ENCODE measurements at places on chromosomes 5 and 9. TPM values are rescaled to one million over a fixed set of nuclear protein-coding genes. Genes with fewer than 3 reads are reported as not detected.

Gene PCDHB15
- total RNA-seq: 0.06 TPM

Gene SELENOP
- 1.1 TPM for total RNA-seq

Gene SVEP1
- total RNA-seq: not detected

Gene CAMK4
- total RNA-seq: 154 TPM

Gene TMEM252
- not detected for total RNA-seq

Gene MYMK
- not detected for total RNA-seq

Gene TRAF1
- 97.1 TPM for total RNA-seq

Gene C9orf43
- 0.54 TPM for total RNA-seq

GRCh38 chr9:89435071-89435823 lies 62.7 kb downstream of the SEMA4D start:
- no peak for DNase-seq

- no peak for DNase-seq
Measured at GRCh38 chr5:143543358-143544255, 140.1 kb upstream of the NR3C1 start.

GRCh38 chr5:93585041-93585766 lies 2.2 kb downstream of the NR2F1 start:
- DNase-seq: no peak

DNA sequence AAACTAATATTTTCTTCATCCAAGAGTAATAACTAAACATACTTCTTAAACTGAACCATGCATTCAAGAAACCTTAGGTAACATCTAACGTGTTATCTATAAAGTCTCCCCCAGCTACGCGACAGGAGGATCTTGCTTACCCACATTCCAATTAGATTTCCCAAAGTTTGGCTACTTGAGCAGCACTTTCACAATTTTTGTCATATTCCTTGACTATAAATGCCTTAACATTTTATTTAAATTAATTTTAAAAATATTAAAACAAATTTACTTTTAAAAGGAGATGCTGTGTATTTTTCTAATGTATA lies 25.3 kb upstream of the IFNE start:
- DNase-seq: no peak

DNA sequence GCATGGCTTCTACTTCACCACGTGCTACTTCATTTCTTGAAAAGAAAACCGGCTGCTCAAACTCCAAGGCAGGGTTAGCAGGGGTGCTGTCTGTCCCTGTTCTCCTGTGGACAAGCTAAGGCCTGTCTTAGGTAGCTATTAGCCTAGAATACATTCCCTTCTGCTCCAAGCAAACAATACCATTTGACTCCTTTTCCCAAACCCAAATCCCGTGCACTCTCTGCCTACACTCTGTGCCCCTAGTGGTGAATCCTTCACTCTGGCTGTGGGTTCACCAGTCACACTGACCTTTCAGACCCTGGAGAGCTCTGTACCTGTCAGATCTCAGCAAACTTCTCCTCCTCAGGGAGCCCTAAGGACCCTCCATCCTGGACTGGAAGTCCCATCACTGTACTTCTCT lies 211.6 kb downstream of the SLIT3 start:
- DNase-seq: no peak

- DNase-seq: no peak
Measured at GRCh38 chr5:72937517-72938061, 18.3 kb upstream of the FCHO2 start.

GRCh38 chr5:10854506-10855277 lies 93.7 kb upstream of the DAP start:
- no peak for DNase-seq

DNA sequence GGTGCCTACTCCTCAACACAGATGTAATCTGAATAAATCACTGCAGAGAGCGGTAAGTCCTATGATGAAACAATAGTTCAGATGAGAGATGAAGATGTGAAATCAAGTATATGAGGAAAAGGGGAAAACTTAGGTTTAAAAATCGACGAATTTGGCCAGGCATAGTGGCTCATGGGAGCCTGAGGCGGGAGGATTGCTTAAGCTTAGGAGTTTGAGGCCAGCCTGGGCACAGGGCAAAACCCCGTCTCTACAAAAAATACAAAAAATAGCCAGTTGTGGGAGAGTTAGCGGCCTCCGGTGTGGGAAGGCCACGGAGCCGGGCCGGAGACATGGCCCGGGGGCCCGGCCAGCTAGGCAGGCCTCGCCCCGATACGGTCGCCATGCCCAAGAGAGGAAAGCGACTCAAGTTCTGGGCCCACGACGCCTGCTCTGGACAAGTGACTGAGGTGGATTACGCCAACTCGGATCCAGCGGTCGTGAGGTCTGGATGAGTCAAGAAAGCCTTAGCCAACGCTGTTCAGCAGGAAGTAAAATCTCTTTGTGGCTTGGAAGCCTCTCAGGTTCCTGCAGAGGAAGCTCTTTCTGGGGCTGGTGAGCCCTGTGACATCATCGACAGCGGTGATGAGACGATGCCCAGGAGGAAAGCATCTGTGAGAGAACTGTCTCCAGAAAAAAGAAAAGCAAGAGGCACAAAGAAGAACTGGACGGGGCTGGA lies 62.8 kb upstream of the SUB1 start:
- DNase-seq: no peak

GRCh38 chr5:149466457-149466972 lies 84.7 kb downstream of the CSNK1A1 start:
- DNase-seq: no peak

- DNase-seq: no peak
Measured at GRCh38 chr5:60102961-60103693, 209.6 kb upstream of the PDE4D start.

Data from activated naive CD8-positive, alpha-beta T cell treated with anti-CD3 and anti-CD28 coated beads, Interleukin-2, amount 10 ng/mL, durations not matched to agents 7 days and 5 days (primary cell).